NB4 (cell line): ENCODE measurements at places on chromosomes 4 and X.

- no peak for DNase-seq
Measured at GRCh38 chr4:147860960-147861359, 129.1 kb downstream of the ARHGAP10 start.

DNA sequence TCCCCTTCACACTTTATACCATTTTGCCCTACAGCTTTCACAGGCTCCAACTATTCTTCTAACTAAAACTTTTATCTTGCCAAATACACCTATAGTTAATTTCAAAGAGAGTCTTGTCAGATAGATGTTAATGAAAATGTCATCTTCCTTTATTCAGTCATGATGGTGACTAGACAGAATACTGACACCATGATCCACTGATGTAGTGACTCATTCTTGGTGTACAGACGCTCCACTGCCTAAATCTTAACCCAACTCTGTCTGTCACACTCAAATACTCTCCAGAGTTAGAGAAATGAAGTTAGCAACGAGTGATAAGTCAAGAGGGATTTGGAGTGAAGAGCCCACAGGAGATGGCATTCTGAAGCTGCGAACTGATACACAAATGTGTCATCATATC is 32.1 kb upstream of the HDAC8 start:
- DNase-seq = no peak

GRCh38 chr4:77872723-77873445 is 10.3 kb downstream of the MRPL1 start:
- DNase-seq = no peak

- no peak for DNase-seq
Measured at GRCh38 chr4:95058991-95059390, 301.2 kb downstream of the BMPR1B start.

GRCh38 chr4:48910511-48910910 is 3.9 kb upstream of the OCIAD2 start:
- no peak for DNase-seq

DNA sequence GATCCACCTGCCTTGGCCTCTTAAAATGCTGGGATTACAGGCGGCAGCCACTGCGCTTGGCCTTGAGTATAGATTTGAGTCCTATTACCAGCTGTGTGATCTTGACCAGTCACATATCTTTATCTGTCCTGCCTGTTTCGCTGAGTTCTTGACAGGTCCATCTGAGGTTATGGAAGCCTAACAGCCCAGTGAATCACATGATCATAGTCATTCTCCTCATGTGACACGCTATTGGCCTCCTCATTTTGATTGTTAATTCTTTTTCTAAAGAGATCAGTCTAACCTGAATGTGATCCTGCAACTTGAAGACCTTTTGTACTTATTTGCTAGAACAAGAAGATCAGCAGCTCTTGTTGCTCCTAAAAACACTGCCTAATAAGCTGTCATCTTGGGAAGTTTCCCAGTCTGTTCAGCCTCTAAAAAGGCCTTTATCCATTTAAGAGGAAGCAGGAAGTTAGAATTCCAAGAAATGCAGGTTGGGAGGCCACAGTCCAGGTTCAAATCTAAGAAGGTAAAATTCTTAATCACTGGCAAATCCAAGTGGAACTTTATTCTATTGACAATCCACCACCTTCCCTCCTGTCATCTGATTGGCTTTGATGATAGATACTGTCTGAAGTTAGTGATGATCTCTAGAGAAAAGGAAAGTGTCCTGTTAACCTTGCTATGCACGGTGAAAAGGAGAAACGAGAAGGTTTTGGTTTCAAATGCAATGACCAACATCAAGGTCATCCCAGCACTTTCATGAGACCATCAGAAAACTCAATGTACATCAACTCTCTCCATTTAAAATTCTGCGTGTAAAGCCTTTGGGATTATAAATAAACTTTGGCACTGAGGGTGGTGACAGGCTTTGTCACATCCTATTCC is 86.9 kb downstream of the CHRNA9 start:
- no peak for DNase-seq

- no peak for DNase-seq
Measured at GRCh38 chrX:10450959-10451355, 169.4 kb downstream of the MID1 start.

DNA sequence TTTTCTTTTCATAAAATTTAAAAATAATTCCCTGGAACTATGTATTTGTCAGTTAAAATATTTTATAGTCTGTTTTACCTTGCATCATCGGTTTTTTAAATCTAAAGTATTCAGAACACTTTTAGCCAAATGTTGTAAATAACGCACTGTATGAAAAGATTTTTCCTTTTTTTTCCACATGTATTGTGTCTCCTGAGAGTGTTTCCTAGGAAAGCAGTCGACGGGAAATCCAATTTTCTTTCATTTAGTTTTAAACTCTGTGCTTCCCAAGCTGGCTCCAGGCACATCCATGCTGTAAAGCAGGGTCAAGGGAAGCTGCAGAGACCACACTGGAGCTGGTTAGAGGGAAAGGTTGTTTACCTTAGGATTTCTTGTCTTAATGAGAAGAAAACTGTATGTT is 1724.3 kb upstream of the TENM3 start:
- no peak for DNase-seq

GRCh38 chr4:95155759-95156451 is 392.9 kb downstream of the UNC5C start:
- DNase-seq = peak; percentile 47

DNA sequence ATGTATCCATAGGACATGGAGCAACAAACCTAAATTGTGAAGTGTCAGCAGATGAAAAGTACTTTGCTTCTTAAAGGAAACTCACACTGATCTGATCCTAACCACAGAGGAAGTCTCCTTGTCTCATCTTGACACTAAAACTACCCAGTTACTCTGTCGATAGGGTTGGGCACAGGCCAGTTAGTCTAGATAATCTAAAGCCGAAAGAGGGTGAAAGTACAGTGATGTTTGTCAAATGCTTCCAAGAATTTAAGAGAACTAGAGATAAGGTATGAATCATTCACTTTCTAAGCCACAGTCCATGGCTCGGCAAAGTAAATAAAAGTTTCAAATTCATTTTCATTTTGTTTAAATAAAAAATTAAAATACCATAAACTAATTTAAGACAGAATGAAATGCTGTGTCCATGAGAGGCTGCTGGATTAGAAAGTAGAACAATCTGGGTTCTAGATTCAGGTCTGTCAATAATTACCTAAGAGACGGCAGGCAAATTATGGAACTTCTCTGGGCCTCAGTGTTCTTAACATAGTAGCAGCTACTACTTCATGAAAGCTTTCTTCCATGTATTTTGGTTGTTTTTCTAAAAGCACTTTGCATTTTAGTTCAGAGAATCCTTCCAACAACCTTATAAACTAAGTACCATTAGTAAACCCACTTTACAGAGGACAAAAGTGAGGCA is 176.7 kb downstream of the LDB2 start:
- DNase-seq = no peak

DNA sequence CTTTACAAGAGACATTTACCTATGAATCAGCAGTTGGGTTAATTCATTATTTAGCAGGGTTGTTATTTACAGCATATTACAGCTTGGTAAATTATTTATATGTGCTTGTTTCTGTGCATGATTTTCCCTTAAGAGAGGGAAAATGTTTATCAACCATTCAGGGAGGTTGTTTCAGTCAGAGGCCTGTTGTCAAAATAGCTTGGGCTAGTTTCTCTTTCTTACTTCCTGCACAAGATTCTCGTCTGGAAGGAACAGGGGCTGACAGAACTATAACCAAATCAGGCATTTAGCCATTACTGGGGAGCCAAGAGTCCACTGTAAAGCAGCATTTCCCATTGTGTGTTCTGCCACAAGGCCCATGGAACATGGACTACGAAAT is 135.8 kb downstream of the HS6ST2 start:
- no peak for DNase-seq

DNA sequence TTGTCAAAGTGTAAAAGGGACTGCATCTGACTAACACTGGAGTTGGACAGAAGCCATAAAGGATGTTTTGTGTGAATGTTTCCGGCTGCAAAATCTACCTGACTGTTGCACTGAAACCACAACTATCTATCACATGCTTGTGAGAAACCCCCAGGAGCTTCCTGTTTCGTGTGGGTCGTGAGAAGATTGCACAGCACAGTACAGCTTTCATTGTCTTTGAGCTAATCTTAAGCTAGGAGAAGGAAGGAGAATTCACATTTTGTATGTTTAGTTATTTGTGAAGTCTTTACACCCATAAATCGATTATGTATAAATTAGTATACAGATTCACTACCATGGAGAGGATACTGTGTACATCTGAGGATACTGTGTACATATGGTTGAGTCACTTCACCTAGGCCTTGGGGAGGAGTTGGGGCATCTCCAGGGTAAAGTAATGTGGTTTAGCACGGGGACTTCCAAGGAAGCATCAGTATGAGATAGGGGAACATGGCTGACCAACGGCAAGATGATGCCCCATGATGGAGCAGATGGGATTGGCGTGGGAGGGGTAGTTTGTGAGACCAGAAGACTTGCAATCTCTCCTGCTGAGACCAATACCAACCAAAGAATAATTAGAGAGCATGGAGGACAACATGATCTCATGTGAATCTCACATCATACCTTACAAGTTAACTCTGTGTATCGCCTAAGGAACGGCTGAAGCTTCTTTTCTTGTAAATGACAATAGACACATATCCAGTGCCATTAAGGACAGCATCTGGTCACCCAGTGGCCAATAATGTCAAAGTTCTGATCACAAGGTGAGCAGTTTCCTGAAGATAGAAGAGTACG is 43.1 kb upstream of the FAM9C start:
- peak; percentile 90 for DNase-seq

DNA sequence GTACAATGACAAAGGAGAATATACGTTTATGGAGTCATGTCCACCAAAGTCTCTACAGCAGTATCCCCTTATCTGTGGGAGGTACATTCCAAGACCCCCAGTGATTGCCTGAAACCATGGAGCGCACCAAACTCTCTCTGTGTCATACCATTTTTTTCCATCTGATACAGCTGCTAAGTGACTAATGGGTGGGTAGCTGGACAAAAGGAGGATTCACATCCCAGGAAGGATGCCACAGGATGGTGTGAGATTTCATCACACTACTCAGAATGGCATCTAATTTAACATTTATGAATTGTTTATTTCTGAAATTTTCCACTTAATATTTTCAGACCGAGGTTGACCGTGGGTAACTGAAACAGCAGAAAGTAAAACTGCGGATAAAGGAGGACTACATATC is 49.8 kb upstream of the AGA start:
- DNase-seq = no peak

DNA sequence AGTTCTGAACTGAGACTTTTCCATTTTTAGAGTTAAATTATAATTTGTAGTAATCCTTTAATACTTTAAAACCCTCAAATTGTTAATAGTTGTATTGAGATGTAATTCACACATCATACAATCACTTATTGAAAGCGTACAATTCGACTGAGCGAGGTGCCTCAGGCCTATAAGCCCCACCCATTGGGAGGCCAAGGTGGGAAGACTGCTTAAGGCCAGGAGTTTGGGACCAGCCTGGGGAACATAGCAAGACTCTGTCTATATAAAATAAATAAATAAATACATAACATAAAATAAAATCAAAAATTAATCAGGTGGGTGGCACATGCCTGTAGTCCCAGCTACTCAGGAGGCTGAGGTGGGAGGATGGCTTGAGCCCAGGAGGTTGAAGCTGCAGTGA is 70.3 kb downstream of the RWDD4 start:
- no peak for DNase-seq

DNA sequence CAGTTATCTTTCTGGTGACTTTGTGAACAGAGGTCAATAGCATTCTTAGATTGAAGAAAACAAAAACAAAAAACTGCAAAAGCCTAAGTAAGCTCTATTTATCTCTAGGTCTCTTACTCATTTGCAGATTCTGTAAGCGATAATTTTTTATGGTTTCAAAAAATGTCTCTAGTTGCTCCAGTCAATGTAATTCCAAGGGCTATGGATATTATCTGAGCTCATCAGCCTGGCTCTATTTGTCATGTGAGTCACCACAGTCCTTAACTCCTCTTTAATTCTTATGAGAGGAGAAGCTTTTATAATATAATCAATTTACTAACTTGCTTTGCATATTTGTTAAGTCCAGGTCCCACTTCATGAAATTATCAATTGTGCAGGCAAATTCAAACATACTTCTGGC is 79.1 kb downstream of the NPFFR2 start:
- no peak for DNase-seq

- DNase-seq = no peak
Measured at GRCh38 chr4:53721263-53721662, 130.0 kb upstream of the LNX1 start.

- DNase-seq = no peak
Measured at GRCh38 chrX:440636-441035, 53.9 kb upstream of the PPP2R3B start.

- DNase-seq = no peak
Measured at GRCh38 chr4:7461230-7461629, 26.5 kb upstream of the PSAPL1 start.

GRCh38 chr4:21780148-21780547 is 168.4 kb downstream of the KCNIP4 start:
- no peak for DNase-seq

GRCh38 chr4:1337376-1337831 is 9.6 kb upstream of the UVSSA start:
- DNase-seq = no peak

GRCh38 chrX:129653181-129653970 is 1.4 kb downstream of the APLN start:
- DNase-seq = no peak

GRCh38 chrX:132875650-132876522 is 82.5 kb downstream of the HS6ST2 start:
- DNase-seq = no peak

GRCh38 chr4:13263967-13264525 is 220.1 kb downstream of the RAB28 start:
- no peak for DNase-seq

- DNase-seq = no peak
Measured at GRCh38 chr4:20683766-20684165, 16.5 kb upstream of the PACRGL start.

DNA sequence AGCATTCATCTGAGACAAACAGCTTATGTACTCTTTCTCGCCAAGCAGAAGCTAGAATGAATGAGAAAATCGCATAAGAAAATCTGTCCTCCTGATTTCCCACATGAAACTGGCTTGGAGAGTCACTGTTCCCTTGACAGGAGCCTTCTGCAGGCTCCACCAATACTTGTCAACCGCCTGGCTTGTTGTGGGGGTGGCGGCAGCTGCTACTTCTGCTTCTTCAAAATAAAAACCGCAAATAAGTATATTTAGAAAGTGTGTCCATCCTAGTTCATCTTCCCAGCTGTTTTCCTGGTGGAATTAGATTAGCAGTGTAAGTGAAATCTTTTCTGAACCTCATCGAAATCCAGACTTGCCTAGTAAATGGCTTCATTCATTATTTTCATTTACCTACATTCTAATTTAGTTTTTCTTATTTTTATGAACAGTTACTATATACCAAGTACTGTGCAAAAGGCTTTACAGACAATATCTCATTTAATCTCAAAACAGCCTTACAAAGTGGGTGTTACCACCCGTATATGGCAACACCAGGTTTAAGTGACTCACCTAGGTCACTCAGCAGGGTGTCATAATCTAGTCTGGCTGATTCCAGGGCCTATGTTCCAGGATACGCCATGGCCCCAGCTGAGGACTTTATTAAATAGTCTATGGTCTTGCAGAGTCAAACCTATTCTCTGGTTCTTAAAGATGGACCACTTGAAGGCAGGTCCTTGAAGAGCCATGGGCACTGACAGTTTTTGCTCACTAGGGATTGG is 104.6 kb upstream of the IGFBP7 start:
- DNase-seq = peak; percentile 66

- DNase-seq = no peak
Measured at GRCh38 chr4:6224735-6225134, 24.4 kb upstream of the JAKMIP1 start.

GRCh38 chr4:56828784-56829535 is 7.5 kb upstream of the SPINK2 start:
- no peak for DNase-seq
